AML-193 (cell line): ENCODE measurements at places on chromosomes 5 and 9.

DNA sequence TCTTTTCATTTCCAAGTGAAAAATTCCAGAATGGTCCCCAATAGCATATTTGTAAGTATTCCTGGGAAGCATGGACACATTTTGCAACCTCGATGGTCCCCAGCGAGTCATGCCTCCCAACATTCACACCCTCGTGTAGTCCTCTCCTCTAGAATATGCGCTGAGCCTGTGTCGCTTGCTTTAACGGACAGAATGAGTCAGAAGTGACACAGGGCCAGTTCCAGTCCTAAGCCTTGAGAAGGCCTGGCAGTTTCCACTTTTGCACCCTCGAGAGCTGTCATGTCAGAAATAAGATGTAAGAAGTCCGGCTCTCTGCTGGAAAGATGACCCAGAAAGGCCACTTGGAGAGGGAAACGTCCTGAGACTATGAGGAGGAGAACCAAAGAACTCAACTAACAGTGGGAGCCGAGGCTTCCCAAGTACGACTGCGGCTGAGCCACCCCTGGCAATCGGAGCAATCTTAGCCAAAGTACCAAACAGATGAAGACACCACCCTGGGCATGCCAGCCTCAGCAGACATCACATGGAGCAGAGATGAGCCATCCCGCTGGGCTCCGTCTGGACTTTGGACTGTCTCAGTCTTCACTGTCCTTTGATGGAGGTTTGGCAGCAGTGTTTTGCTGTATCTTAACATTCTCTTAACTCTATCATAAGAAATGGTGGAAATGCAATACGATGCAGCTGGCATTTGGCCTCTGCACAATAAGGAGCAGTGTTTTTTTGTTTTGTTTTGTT lies 42.6 kb upstream of the GFPT2 start:
- no peak for DNase-seq

DNA sequence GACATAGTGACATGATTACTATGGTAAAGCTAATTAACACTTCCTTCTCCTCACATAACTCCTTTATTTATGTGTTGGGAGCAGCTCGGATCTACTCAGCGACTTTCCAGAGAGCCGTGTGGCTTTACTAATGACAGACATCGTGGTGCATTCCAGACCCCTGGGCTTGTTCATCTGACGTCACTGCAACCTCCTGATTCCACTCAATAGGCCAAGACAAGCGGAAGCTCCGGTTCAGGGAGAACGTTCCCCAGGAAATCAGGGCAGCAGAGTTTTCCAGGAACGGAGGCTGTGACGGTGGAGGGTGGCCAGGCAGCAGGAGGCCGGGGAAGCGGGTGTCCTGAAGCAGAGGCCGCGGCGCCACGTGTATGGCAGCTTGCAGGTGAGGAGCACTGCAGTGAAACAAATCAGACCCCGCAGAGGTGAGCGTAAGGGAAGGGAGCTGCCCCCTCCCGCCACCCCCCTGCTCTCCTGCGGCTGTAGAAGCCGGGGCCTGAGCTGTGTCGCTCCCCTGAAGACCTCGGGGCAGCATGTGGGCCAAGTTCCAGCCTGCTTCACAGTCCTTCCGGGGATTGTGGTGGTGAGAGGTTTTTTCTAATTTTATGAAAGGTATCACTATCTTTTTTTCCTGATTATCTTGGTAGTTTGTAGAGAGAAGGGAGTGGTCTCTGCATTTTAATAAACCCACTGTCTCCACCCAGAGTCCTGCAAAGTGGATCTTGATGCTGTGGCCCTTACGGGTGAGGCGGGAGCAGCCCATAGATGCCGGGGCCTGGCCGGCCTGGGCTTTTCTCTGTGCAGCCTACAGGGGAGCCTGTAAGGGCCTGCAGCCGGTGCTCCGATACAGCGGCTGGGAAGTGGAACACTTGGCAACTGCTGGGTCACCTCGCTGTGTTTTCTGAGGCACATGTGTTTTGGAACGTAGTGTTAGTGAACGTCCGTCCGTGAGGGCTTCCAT lies 220.4 kb upstream of the IRX4 start:
- DNase-seq = no peak

GRCh38 chr9:127045148-127045547 lies 77.3 kb downstream of the ANGPTL2 start:
- no peak for DNase-seq

- DNase-seq = no peak
Observed at GRCh38 chr5:10902145-10902544, 141.1 kb upstream of the DAP start.

GRCh38 chr5:85143138-85143537 lies 758.5 kb upstream of the EDIL3 start:
- no peak for DNase-seq

GRCh38 chr5:116395226-116395625 lies 179.4 kb downstream of the SEMA6A start:
- no peak for DNase-seq
